ENCODE measurements at places on chromosomes 2 and 18. TPM values are rescaled to one million over a fixed set of nuclear protein-coding genes. Genes with fewer than 3 reads are reported as not detected.
A peak's percentile ranks its signal among the peaks of the same experiment; 100 is the strongest.

The POLR1A gene
- total RNA-seq, result 26.2 TPM

The RNF144A gene
- total RNA-seq, result 23.6 TPM

GRCh38 chr18:41765460-41765859 lies 189.6 kb upstream of the PIK3C3 start:
- no peak for DNase-seq

DNA sequence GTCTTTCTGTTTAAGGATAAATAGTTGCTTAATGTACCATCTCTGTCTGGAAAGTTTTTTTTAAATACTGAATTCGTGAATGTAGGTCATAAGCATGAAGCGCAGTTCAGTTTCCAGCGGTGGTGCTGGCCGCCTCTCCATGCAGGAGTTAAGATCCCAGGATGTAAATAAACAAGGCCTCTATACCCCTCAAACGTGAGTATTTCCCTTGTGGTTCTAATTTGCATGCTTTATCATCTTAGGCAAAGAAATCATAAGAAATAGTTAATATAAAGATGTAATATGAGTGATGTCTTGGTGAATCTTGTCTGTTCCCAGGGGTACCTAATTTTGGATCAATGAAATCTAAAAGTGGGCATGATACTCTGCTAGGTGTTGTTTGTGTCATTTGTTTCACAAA lies 1.5 kb downstream of the NDC80 start:
- no peak for DNase-seq

DNA sequence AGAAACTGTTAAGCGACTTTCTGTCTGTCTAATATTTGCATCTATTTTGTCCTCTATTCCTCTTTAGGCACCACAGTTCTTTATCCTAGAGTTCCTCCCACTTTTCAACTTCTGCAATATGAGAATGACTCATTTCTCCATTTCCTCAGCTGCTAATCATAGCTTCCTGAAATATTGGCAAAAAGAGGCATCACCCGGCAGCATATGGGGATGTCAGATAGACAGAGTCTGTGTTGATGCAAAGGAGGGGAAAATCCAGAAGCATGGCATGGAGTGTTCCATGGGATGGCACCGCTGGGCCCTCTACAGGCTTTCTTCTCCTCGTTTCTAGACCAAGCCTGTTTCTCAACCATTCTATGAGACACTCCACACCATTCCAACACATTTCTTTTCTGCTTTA lies 93.4 kb downstream of the DOCK10 start:
- DNase-seq, result peak; percentile 86
